ENCODE measurements at places on chromosomes 12 and 14. TPM values are rescaled to one million over a fixed set of nuclear protein-coding genes. Genes with fewer than 3 reads are reported as not detected.

DNA sequence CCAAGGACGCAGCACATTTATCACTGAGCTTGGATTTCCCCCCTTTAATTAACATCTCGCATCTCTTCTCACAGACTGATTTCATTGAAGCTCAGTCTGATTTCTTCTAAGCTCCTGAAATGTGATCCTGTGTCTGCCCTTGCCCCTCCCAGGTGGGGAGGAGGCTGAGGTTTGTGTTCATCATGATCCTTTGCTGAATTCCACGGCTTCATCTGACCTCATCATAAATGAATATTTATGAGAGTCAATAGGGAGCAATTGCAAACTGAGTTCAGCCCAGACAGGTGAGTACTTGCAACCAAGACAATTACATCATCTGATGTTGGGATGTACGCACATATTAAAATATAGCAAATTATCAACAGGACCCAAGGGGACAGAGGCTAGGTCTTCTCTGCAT, 72.4 kb downstream of the MAP1LC3B2 start:
- no peaks in the 10 kb centered on the region for H3K4me1 ChIP-seq
- no peak for DNase-seq
- H3K27ac ChIP-seq, result no peak overlapping the region
- H3K27me3 ChIP-seq, result no peaks in the 10 kb centered on the region

DNA sequence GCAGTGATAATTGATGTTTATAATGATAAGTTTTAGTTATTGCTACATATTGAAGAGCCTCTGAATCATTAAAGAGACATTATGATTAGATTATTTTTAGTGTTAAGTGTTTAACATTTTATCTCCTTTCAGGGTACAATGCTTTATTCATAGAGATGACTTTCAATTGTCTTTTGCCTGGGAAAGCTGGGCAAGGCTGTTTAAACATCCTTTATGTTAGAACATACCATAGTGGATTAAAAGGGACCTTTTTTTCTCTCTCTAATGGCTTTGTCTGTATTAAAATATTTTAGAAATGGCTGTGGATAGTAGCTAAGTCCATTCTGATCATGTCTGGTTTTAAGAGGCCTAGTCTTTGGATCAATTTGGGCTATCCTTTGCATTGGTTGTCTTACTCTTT, 427.5 kb upstream of the MIS18BP1 start:
- H3K36me3 ChIP-seq, result no peaks in the 10 kb centered on the region
- DNase-seq, result no peak
- no peaks in the 10 kb centered on the region for H3K4me1 ChIP-seq
- H3K4me3 ChIP-seq, result no peak overlapping the region

DNA sequence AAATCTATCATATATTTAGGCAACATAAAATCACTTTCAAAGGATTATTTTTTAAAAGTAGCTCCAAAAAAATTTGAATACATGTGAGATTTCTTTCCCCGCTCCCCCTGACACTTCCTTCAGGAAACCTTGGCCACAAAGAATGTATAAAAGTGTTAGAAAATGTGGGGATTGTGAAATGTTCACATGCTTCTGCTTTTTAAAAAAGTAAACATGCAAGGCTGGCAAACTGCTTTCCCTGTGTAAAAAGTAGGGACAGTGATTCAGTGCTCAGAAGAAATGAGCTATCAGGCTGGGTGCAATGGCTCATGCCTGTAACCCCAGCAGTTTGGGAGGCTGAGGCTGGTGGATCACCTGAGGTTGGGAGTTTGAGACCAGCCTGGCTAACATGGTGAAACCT, 26.6 kb downstream of the MBIP start:
- no peak for DNase-seq
- no peaks in the 10 kb centered on the region for H3K36me3 ChIP-seq
- H3K4me1 ChIP-seq, result no peaks in the 10 kb centered on the region

The PTHLH gene
- total RNA-seq, result 7.9 TPM

The CCDC38 gene
- total RNA-seq, result not detected

GRCh38 chr12:113826805-113827538, 139.2 kb downstream of the RBM19 start:
- no peaks in the 10 kb centered on the region for H3K27me3 ChIP-seq
- no peaks in the 10 kb centered on the region for H3K4me1 ChIP-seq

DNA sequence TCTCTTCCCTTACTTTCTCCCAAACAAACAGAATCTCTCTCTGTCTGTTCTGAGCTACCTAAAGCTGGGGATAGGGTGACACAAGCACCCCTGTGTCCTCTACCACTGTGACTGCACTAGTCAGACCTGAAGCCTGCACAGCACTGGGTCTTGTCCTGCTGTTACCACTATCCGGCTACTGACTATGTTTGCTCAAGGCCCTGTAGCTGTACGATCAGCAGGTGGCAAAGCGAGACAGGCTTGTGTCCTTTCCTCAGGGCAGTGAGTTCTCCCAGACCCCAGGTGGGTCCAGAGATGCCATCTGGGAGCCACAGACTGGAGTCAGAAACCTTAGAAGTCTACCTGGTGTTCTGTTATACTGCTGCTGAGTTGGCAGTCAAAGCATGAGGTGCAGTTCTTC, 116.4 kb downstream of the NUBPL start:
- H3K27ac ChIP-seq, result no peak overlapping the region
- H3K4me1 ChIP-seq, result no peaks in the 10 kb centered on the region
- H3K4me3 ChIP-seq, result no peak overlapping the region
- no peaks in the 10 kb centered on the region for H3K27me3 ChIP-seq

DNA sequence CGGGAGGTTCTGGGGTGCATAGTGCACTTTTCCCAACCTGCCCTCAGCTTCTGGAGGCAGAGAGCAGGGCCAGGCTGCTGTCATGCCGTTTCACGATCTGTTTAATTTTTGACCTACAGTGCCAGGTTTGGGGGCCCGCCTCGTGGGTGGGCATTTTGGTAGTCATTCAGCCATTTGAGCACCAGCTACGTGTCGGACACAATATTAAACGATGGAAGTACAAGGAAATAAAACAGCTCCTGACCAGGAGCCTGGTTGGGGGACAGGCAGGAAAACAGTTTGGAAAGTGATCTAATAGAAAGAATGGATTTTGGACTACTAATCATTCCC, 708 bp downstream of the FNTB start:
- peaks cover 32% of the 10 kb centered on the region for H3K4me1 ChIP-seq
- no peaks in the 10 kb centered on the region for H3K36me3 ChIP-seq
- peak overlapping the region; percentile 65 for H3K4me3 ChIP-seq
- peak overlapping the region; percentile 81 for H3K27ac ChIP-seq
- H3K27me3 ChIP-seq, result no peaks in the 10 kb centered on the region

GRCh38 chr12:103455020-103455763, 40.6 kb downstream of the C12orf42 start:
- H3K36me3 ChIP-seq, result no peaks in the 10 kb centered on the region
- H3K27ac ChIP-seq, result no peak overlapping the region
- no peaks in the 10 kb centered on the region for H3K4me1 ChIP-seq
- no peak overlapping the region for H3K4me3 ChIP-seq

GRCh38 chr12:60101715-60102114, 505.9 kb downstream of the SLC16A7 start:
- no peak for DNase-seq
- H3K4me1 ChIP-seq, result no peaks in the 10 kb centered on the region
- no peak overlapping the region for H3K27ac ChIP-seq
- no peaks in the 10 kb centered on the region for H3K36me3 ChIP-seq

- peaks cover 35% of the 10 kb centered on the region for H3K4me1 ChIP-seq
- peaks cover 7% of the 10 kb centered on the region for H3K36me3 ChIP-seq
- peak overlapping the region; percentile 76 for H3K27ac ChIP-seq
- H3K27me3 ChIP-seq, result no peaks in the 10 kb centered on the region
- no peak for DNase-seq
- H3K4me3 ChIP-seq, result no peak overlapping the region
Measured at GRCh38 chr12:14948672-14949071, 10.3 kb upstream of the ERP27 start.

DNA sequence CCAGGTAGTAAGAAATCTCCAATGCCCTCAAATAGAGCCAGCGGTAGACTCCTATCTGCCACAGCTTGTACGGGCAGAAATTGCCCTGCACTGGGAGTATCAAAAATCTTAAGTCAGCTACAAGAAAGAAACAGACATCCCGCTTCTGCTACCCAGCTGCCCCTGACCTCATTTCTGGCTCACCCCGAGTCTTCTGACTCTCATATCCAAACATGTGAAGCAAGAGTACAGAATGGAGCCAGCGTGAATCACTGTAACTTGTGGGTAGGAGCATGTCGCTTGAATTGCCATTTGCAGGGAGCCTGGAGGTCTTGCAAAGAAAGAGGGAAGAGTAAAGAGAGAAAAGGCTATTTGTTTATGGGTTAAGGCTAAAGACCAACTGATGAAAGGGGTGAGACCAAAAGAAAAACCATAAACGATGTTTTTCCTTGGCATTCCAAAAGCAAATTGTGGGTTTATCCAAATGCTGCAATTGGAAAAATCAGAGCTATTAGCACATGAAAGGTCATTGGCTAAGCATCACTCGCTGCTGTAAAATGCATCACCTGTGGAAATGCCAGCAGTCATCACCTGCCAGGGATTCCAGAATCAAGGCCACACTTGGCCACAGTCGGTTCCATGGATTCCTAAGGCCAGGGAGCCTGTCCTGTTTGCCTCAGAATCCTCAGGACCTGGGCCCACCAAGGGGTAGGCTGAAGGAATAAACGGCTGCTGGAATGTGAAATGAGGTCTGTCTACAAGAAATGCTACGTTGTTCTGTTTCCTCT, 86.6 kb downstream of the FOXN3 start:
- H3K36me3 ChIP-seq, result no peaks in the 10 kb centered on the region
- no peaks in the 10 kb centered on the region for H3K27me3 ChIP-seq
- DNase-seq, result peak; percentile 91
- H3K27ac ChIP-seq, result peak overlapping the region; percentile 72
- H3K4me3 ChIP-seq, result no peak overlapping the region

DNA sequence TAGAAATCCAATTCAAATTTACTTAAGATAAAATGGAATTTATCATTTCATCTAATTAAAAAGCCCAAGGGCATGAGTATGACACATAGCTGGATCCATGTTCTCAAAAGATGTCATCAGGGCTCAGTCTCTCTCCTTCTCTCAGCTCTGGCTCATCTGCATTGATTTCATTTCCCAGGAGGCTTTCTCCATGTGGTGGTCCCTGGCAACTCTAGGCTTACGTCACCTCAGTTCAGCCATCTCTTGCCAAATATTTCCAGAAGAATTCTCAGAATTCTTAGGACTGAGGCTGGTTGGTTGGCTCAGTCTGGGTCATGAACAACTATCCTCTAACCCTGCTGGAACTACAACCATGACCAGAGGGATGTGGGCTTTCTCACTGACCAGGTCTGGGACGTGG, 65.3 kb downstream of the FOS start:
- no peak for DNase-seq
- no peaks in the 10 kb centered on the region for H3K36me3 ChIP-seq
- H3K4me1 ChIP-seq, result peaks cover 20% of the 10 kb centered on the region
- no peak overlapping the region for H3K4me3 ChIP-seq

GRCh38 chr12:71749666-71750065, 5.0 kb upstream of the RAB21 start:
- no peak overlapping the region for H3K27ac ChIP-seq
- no peaks in the 10 kb centered on the region for H3K27me3 ChIP-seq
- H3K36me3 ChIP-seq, result no peaks in the 10 kb centered on the region
- no peaks in the 10 kb centered on the region for H3K4me1 ChIP-seq

DNA sequence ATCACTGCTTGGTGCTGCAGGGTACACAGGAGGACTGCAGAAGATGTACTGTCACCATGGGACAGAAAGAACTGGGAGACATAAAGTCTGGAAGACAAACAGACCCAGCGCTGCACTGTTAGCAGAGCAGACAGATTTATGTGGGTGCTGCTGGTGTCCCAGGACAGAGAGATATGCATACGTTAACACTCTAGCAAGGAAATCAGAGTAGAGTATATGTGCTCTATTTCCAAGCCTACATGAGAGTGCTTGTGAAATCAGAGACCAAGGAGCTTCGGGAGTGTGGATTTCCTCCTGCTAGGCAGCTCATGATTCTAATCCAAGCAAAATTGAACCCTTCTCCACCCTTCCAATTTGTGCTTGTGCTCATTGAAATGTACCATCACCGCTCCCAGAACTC, 416.5 kb downstream of the VRK1 start:
- H3K4me3 ChIP-seq, result no peak overlapping the region
- no peak for DNase-seq
- H3K36me3 ChIP-seq, result no peaks in the 10 kb centered on the region

DNA sequence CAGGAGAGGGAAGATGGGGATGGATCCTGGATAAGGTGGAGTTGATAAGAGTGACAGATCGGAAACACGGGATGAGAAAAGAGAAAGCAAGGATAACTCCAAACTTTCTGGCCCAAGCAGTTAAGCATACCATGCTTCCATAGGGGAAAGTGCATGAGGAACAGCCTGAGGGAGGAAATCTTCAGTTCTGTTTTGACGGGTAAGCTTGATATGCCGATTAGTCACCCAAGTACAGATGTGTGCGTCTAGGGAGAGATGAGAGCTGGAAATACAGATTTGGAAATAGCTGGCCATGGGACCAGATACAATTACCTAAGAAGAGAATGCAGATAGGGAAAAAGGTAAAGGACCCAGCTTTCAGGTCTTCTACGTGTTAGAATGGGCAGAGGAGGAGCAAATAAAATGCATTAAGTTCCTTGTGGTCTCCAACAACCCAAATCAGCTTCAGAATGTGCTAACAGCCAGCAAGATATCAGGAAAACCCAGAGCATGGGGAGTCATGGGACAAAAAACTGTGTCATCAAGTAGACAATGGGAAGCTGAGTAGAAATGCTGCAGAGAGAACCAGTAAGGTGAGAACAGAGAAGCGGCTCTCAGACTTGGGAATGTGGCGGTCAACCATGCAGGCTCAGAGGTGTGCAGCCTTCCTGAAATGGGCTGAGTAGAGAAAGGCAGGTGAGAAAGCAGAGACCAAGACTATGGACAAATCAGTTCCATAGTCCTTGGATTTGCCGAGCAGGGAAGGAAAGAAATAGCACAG, 56.3 kb downstream of the PPP1R36 start:
- no peak for DNase-seq
- H3K4me3 ChIP-seq, result no peak overlapping the region
- H3K36me3 ChIP-seq, result no peaks in the 10 kb centered on the region
- H3K27ac ChIP-seq, result no peak overlapping the region
- peaks cover 2% of the 10 kb centered on the region for H3K4me1 ChIP-seq
- H3K27me3 ChIP-seq, result no peaks in the 10 kb centered on the region

The SYCP3 gene
- total RNA-seq, result not detected

- H3K4me1 ChIP-seq, result no peaks in the 10 kb centered on the region
- H3K27me3 ChIP-seq, result no peaks in the 10 kb centered on the region
- DNase-seq, result no peak
- H3K4me3 ChIP-seq, result no peak overlapping the region
- no peak overlapping the region for H3K27ac ChIP-seq
- peaks cover 71% of the 10 kb centered on the region for H3K36me3 ChIP-seq
Measured at GRCh38 chr12:50689437-50689836, 74.5 kb upstream of the ATF1 start.

The MAPKAPK5 gene
- 35.1 TPM for total RNA-seq

GRCh38 chr12:50981319-50982239, 29.2 kb downstream of the HIGD1C start:
- H3K27me3 ChIP-seq, result no peaks in the 10 kb centered on the region
- H3K36me3 ChIP-seq, result no peaks in the 10 kb centered on the region

The MYF6 gene
- total RNA-seq, result not detected

DNA sequence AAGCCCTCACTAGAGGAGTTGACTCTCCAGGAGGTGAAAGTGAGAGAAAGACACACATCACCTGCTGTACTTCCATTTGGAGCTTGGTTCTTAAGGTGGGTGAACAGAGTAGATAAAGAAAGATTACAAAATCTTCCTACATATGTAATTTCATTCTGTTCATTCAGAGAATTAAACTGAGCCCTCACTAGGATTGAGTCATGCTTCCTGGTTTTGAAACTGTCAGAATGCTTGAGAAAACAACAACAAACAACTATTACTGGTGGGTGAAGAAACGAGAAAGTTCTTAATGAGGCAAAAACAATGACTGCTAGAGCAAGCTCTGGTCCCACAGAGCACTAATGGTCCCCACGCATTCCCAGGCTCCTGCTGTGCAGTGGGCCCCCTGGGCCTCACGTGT, 841.7 kb downstream of the VRK1 start:
- no peak for DNase-seq
- H3K27me3 ChIP-seq, result no peaks in the 10 kb centered on the region
- H3K4me3 ChIP-seq, result no peak overlapping the region
- H3K36me3 ChIP-seq, result no peaks in the 10 kb centered on the region
- H3K27ac ChIP-seq, result no peak overlapping the region
- peaks cover 7% of the 10 kb centered on the region for H3K4me1 ChIP-seq
